CD4-positive, alpha-beta T cell treated with Interleukin-1 beta for 1 hour (primary cell): ENCODE measurements at places on chromosomes 13 and 19.
A peak's percentile ranks its signal among the peaks of the same experiment; 100 is the strongest.

DNA sequence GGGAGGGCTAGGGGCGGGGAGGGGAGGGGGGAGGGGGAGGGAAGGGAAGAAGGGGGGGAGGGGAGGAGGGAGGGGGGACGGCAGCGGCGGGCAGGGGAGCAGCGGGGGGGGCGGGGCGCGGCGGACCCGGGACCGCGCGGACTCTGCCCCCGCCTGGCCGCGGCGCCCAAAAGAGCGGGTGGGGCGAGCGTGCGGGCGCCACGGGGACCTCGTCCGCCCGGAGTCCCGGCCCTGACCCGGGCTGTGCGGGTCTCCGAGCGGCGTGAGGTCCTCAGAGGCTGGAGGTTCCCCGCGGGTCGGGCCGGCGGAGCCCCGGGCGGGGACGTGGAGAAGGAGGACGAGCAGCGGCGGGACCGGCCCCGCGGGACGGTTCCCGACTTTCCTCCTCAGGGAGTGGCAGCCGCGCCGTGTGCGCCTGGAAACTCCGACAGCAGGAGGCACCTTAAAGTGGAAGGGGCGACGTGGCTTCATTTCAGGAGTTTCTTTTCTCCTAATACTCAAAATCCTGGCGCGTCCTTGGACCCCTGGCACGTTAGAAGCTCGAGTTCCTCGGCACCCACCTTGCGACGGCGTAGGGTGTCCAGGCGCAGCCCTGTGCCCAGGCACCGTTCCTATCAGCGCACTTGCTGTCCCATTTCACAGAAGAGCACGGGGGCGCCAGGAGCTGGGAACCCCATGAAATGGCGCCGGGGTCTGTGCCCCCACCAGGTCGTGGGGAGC is 518 bp upstream of the PLPP2 start:
- no peak for DNase-seq

DNA sequence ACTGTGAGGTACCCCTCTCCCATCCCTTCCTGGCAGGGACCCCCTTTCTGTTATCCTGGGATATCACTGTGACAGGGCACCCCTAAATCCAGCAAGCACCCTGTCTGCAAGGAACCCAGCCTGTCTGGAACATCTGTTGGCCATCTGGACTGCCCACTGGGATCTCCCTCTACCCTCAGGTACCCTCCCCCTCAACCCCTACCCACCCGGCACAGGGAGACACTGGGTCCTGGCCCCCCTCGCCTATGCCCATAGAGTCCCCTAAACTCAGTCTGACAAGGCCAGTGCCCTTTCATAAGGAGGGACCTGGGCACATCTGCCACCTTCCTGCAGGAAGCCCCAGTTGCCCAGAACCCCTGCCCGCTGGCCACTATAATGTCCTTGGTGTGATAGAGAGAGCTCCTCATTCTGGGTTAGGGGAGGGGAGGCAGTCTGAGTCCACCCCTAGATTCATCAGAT is 2.8 kb upstream of the SLC27A5 start:
- DNase-seq = no peak

DNA sequence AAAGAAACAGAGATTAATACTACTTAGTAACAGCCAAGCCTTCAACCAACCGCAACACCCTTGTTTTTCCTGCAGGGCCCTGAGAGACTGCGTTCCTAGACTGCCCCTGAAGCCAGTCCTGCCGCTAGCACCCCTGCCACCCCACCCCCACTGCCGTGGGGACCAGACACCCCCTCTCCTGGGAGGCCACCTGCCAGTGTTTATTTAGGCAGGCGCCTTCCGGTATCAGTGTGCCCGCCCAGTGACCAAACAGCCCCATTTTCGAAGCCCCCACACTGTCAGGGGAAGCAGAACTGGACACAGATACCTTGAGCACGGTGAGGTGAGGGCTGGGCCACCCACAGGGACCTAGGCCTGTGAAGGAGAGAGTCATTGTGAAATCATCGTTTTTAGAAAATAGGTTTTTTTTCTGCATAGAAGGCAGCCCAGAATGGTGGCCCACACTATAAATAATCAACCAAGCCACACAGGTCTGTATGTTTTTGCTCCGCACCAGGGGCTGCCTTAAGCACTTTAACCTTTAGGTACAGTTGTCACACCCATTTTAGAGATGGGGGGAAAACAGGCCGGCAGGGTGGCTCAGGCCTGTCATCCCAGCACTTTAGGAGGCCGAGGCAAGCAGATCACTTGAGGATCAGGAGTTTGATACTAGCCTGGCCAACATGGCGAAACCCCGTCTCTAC is 3.5 kb upstream of the TLE5 start:
- DNase-seq = no peak

DNA sequence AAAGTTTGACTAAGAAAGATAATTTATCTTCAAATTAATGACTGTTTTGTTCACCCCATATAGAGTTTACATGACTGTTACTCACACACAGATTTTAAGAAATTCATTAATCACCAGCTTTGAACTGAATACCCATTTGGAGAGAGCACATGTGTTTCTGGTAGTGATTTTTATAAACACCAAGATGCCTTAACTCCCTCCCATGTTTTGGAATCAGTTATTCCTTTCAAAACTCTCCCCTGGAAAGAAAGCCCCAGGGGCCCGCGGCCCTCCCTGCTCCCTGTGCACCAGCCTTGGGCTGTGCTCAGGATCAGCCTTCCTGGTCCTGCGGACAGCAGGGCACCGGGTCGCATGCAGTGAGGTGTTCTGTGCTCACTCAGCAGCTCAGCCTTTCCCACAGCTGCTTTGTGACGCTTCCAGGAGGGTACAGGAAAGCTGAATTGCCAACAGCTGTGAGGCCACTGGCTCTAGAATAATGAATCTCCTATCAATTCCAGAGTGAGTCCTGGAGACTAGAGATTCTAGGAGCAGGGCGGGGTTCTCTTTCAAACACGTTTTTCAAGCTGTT is 483.2 kb downstream of the EFNB2 start:
- DNase-seq = no peak

DNA sequence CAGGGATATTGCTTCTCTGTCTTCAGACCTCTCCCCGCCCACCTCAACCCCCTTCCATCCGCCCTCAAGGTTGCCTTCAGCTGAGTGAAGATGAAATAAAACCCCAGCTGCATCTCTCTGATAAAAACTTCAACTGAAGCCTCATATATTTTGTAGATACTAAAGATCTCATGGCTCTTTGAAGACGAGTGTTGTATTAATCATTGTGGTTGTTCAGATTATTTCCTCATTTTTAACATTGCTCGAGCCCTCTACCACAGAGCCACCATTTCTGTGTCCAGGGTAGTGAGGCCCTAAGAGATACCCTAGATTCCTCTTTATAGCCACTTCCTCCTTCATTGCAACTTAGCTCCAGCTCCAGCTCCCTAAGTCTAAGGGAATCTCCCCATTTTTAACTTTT is 312.8 kb upstream of the ZNF507 start:
- no peak for DNase-seq

DNA sequence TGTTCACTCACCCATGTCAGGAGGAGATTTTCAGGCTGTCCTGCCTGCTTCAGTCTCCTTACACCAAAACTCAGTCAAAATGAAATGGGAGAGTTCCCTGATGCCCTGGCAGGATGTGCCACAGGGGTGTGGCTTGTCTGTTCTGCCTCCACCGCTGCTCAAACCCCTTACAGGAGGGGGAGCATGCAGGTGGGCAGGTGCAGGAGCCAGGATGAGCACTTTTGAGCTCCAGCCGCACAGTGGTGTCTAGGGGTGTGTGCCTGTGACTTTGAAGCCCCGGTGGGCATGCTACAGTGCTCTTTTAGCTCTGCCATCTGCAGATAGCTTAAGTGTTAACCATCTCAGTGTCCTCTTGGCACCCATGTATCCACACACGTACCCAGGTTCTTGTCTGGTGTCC is 71.9 kb upstream of the IPO5 start:
- DNase-seq = no peak

- no peak for DNase-seq
Measured at GRCh38 chr13:77456271-77456670, 79.2 kb upstream of the SCEL start.

GRCh38 chr13:75391432-75392100 is 90.4 kb downstream of the TBC1D4 start:
- DNase-seq = no peak

DNA sequence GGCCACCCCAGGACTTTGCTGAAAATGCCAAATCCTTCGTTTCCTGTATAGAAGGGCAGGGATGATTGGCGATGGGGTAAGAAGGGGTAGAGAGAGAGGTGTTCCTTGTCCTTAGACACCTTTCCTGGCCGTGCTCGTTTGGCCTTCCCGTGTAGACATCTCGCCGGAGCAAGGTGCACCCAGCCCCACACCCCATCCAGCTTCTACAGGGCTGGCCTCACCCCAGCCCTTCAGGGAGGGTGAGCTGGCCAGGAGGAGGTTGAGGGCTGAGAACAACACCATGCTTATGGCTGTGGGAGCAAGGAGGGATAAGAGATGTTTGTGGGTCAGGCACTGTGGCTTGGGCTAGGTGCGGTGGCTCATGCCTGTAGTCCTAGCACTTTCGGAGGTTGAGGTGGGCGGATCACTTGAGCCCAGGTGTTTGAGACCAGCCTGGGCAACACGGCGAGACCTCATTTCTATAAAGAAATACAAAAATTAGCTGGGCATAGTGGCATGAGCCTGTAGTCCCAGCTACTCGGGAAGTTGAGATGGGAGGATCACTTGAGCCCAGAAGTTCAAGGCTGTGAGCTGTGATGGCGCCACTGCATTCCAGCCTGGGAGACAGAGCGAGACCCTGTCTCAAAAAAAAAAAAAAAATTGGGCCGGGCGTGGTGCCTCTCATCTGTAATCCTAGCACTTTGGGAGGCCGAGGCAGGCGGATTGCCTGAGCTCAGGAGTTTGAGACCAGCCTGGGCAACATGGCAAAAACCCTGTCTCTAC is 15.5 kb downstream of the SMARCA4 start:
- DNase-seq = no peak

- peak; percentile 22 for DNase-seq
Measured at GRCh38 chr19:40360708-40361241, 12.3 kb downstream of the PLD3 start.

- DNase-seq = no peak
Measured at GRCh38 chr13:40509876-40510275, 156.6 kb downstream of the FOXO1 start.

DNA sequence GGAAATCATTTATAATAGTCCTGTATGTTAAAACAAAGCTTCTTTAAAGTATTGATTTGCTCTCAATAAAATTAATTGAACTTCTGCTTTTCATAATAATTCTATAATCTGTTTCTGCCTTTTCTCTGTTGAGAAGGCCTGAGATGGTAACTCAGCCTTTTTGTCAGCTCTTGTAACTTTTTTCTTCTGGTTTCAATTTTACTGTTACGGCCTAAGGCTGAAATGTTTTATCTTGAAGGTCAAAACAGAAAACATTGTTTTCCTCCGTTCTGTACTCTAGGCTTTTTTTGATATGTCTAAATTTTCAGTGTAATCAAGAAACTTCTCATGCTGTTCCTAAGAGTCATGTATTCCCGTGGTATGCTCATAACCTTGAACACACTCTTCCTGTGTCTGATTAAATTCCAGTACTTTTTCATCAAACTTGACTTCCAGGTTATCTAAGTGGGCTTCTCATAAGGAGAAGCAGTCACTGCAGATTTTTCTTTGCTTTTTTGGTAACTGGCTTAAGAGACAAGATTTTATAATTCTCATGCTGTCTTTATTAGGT is 7.6 kb upstream of the NAXD start:
- no peak for DNase-seq

DNA sequence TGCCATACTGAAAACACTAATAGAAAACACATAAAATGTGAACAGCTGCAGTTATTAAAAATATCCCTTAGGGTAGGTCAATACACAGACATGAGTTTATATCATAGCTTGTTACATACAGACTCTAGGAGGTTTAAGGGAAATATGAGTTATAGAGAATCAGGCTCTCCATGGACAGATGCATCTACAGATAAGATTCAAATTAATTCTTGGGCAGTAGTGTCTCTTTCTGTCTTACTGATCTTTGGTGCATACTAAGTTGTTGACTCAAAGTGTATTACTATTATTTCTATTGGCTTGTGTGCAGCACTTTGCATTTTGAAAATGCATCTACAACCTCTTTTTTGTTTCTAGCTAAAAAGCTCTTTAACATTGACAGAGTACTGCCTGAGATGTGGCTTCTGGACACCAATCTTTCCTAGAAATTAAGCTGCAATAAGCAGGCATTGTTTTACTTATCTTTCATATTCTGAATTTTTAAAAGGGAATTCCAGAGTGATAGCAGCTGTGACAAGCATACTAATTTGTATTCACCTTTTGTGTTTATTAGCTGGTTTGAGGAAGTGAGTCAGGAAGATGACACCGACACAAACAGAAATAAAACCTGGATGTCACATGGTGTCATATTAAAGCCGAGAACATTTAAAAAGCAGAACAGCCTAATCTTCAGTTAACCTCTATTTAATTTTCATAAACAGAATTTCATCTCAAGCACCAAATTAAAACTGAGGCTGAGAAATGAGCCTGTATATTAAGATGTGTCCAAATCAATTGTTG is 399.0 kb downstream of the PCDH9 start:
- DNase-seq = no peak

DNA sequence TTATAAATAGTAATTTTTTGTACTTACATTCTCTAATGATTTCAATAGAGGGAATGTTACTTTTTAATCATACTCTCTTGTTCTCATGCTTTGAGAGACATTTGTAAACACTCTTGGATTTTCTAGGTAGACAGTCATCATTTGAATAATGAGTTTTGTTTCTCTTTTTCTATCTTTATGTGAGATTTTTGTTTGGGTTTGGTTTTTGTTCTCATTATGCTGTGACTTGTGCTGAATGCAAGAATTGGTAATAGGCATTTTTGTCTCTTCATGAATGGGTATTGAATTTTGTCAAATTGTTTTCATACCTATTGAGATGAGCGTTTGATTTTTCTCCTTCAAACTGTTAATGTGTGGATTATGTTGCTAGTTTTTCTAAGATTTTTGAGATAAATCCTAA is 56.8 kb upstream of the GPR183 start:
- no peak for DNase-seq

DNA sequence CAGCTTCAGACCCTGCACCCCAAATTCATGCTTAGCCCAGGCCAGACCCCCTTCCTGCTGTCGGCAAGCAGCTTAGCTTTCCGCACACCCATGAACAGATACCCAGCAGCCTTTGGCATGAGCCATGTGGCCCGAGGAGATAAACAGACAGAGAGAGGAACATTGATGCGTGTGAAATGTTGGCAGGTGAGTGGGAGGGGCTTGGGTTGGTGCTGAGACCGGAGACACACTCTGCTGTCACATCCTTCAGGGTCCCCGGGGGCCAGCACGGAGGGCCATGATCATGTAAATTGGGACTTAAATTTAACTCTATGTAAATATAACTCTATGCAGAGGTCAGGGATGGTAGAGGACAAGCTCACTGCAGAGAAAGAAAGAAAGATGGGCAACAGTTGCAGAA is 1.5 kb downstream of the CD22 start:
- no peak for DNase-seq

- no peak for DNase-seq
Measured at GRCh38 chr13:67416047-67416925, 186.2 kb upstream of the PCDH9 start.

- DNase-seq = no peak
Measured at GRCh38 chr13:27455331-27455855, 5.0 kb upstream of the MTIF3 start.

DNA sequence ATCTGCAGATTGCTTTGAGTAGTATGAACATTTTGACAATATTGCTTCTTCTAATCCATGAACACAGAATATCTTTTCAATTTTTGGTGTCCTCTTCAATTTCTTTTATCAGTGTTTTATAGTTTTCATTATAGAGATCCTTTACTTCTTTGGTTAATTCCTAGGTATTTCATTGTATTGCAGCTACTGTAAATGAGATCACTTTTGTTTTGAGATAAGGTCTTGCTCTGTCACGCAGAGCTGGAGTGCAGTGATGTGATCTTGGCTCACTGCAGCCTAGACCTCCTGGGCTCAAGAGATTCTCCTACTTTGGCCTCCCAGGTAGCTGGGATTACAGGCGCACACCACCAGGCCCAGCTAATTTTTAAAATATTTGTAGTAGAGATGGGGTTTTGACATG is 9.8 kb downstream of the CYP2A7 start:
- no peak for DNase-seq
